Stimulated activated CD8-positive, alpha-beta memory T cell treated with anti-CD3 and anti-CD28 coated beads, Interleukin-15, amount 100 ng/mL, for 1 hour (primary cell): ENCODE measurements at places on chromosomes 3 and 15.
A peak's percentile ranks its signal among the peaks of the same experiment; 100 is the strongest.

GRCh38 chr15:66132251-66132816, 121.2 kb downstream of the MEGF11 start:
- DNase-seq = no peak

DNA sequence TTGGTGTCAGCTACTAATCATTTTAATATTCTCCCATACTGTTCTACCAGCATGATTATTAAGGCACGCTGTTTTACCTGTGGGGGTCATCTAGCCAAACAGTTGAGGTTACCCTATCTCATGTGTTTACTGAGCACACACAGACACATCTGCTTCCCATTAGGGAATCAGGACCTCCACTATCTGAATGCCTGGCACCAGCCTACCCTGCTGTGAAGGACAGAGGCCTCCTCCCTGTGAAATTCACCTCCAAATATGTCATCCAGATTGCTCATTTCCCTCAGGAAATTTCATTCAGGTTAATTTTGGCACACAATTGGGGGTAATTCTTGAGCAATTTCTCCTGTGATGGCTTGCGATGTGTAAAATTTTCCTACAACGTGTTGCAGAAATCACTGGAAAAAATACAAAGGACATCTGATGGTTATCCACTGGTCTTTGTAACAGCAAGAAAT, 155.6 kb upstream of the NR2E3 start:
- DNase-seq = no peak

- no peak for DNase-seq
Observed at GRCh38 chr3:140845882-140846281, 95.8 kb upstream of the SLC25A36 start.

- DNase-seq = no peak
Observed at GRCh38 chr3:30156586-30157498, 449.6 kb upstream of the TGFBR2 start.

GRCh38 chr15:99132122-99132521, 27.2 kb downstream of the SYNM start:
- DNase-seq = no peak

- no peak for DNase-seq
Observed at GRCh38 chr3:175274056-175274455, 414.9 kb downstream of the NAALADL2 start.

- DNase-seq = no peak
Observed at GRCh38 chr15:42891569-42891968, 29.0 kb downstream of the TTBK2 start.

GRCh38 chr3:2516762-2517441, 418.2 kb downstream of the CNTN4 start:
- no peak for DNase-seq

DNA sequence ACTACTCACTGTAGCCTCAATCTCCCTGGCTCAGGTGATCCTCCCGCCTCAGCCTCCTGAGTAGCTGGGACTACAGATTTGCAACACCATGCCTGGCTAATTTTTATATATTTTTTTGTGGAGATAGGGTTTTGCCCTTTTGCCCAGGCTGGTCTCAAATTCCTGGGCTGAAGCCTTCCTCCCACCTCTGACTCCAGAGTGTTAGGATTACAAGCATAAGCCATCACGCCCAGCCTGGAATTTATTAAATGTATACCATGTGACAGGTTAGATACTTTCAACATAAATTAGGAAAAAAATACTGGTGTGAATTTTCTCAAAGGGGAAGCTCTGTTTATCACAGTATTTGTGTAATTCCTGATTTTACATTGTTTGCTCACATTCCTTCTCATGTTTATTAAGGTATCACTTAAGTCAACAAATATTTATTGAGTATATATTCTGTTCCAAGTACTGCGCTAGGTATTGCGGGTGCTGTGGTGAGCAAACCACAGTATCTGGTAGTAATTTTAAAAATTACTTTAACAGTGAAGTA, 24.8 kb downstream of the PPP4R2 start:
- DNase-seq = no peak

DNA sequence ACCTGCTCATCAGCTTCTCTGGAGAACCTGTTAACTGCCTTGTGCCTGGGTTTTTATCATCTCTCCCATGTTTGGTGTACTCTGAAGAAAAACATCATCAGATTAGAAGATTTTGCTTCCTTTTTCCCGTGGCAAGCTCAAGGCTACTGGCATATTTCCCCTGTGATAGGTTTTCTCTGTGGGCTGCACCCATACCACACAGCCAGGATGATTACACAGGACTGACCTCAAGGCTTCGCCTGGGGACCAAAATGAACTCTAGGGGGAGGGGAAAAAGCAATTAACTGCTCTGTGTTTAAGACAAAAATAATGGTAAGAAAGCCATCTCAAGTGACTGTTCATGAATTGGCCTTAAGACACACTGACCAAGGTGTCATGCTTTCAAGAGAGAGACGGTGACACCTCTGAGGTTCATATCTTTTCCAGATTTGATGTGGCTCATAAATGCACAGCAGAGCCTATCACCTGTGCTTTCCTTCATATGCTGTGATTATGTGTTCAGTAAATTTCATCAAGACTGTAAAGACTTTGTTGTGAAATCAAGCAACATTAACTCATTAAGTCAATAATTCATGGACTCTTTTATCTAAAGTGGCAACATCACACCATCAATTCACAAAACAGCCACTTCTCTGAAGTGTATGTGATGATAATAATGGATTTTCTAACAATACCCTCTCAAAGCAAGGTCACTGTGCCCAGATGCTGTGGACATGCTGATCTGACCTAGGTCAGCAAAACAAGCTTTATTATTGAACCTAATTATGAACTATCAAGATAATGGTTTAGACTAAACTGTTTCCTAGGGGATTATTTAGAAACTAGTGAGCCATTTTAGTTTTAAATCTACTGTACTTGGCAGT, 427.9 kb downstream of the WDR72 start:
- no peak for DNase-seq

DNA sequence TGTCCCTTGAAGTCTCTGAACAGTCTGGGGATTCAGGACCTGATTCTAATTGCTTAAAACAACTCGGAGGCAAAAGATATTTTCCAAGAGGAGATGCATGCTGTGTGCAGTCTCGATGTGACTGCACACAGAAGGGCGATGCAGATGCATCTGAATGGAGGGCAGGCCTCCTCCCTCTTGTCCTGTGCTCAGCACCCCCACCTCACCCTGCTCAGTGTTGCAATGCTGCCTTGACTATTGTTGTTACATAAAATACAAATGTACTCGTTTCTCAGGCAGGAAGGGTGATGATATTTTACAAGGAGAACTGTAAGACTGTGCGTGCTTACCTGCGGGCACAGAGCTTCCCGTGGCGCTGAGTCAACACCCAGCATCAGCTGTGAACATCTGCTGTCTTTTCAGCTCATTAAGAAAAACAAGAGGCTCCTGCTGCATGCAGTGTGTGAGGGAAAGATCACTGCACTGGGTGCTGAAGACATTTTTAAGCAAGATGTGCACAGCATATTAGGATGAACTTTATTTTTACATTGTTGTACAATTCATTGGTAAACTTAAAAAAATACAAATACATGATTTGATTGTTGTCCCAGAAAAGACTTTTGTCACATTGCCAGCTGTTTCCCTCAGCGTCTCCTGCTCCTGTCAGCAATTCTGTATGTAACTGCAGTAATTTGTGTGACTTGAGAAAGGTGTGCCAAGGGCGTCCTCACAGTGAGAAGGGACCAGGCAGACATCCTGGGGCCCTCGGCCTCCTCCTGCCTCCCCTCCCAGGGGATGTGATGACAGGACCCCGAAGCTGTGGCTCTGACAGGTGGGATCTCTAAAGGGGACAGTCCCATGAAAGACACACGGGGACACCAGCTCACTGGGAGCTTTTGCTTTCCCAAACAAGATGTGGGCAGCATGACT, 56.3 kb upstream of the RPL32 start:
- no peak for DNase-seq

GRCh38 chr15:34984889-34985630, 3.0 kb downstream of the ZNF770 start:
- DNase-seq = no peak

DNA sequence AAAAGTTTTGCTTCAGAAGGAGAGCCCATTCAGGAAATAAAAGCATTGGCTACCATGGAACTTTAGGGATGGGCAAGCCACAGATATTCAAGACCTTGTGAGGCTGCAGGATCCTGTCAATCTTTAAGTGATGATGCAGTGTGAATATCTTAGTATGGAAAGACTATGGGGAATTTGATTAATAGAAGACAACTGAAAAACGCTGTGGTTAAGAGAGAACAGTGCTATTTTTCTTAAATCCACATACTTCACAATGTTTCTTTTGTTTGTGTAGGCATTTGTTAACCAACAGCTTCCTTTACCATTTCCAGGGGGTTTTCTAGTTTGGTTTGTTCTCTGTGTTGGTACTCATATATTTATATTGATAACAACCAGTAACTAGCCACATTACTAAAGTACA, 90.3 kb downstream of the TMEM212 start:
- DNase-seq = no peak

DNA sequence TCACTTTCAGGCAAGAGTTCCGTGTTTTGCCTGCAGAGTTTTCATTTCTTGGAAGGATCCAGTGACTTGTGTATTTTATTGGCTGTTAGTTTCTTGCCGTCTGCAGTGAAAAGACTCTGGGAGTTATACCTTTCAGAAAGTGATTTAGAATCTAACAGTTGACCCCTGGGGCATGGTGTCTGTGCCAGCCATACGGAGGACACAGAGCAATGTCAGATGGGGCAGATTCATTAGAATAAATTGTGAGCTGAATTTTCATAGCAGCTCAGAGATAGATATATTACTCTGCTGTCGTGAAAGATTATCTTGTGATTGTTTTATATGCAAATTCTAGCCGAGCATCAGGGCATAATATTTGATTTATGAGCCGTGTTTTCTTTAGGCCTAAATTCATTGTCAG, 131.6 kb downstream of the SV2B start:
- no peak for DNase-seq

GRCh38 chr3:131716007-131716406, 213.2 kb upstream of the MRPL3 start:
- DNase-seq = no peak

- no peak for DNase-seq
Observed at GRCh38 chr3:160676547-160677303, at the start of gene ARL14. Gene ARL14 (plus strand): TSS chr3:160677160. CDS start chr3:160677347, 187 bp downstream.

DNA sequence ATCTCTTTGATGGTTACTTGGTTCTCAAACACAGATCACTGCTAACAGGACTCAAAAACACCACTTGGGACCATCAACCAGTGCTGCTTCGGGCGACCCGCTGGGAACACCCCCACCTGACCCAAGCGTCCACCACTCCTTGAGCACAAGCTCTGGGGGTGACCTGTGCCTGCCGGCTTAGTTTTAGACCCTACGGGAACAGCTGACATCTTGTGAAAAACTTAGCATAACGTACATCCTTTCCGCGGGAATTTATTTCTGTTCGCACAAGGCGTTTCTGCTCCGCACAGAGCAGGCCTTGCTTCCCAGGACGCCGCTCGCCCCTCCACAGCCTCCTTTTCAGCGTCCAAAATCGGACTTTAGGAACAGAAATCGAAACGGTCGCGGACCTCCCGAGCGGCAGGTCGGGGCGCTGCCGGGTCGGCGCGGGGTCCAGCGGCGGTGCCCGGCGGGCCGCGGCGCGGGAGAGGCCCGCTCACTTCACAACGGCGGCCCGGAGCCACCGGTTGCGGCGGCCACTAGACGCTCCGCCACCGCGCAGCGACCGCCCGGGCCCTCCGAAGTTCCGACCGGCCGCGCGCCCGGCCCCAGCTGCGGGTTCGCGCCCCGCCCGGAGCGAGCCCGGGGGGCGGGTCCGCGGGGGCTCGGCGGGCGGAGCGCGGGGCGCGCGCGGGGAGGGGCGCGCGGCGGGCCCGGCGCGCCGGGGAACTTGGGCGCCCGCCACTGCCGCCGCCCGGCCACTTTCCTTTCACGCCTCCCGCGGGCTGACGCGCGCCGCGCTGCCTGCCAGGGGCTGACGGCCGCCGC, 959 bp downstream of the SFMBT1 start:
- DNase-seq = peak; percentile 10

DNA sequence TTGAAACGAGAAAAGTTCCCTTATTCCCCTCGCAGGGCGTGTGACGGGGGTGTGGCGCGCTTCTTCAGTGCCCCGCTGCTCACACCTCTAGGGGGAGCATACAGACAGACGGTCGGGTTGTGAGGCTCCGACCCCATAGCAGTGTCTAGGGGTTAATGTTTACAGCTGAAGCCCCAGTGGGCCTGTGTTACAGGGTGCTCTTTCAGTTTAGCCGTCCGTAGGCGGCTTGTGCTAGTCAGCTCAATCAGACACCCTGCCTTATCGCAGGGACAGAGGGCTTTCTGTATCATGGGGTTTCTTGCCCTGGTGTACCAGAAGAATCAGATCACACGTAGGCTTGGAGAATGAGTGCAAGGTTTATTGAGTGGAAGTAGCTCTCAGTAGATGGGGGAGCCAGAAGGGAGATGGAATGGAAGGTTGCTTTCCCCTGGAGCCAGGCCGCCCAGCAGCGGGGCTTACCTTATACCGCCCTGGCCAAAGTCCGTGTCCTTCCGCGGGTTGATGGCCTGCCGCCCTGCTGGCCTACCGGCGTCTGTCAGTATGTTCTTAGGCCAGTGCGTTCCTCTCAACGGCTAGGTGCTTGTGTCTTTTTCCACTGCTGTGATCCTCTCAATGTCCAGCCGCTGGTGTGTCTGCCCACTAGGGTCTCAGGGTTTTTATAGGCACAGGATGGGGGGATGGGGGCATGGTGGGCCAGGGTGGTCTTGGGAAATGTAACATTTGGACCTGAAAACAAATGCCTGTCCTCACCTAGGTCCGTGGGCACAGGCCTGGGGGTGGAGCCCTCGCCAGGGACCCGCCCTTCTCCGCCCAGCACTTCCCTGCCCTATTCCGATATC, 32.2 kb upstream of the ACP3 start:
- no peak for DNase-seq

- no peak for DNase-seq
Observed at GRCh38 chr15:48896869-48897814, 19.2 kb downstream of the EID1 start.

- no peak for DNase-seq
Observed at GRCh38 chr3:46400000-46400734, 6.7 kb downstream of the CCR5AS start.

- DNase-seq = no peak
Observed at GRCh38 chr3:14522768-14523167, 17.4 kb downstream of the GRIP2 start.

DNA sequence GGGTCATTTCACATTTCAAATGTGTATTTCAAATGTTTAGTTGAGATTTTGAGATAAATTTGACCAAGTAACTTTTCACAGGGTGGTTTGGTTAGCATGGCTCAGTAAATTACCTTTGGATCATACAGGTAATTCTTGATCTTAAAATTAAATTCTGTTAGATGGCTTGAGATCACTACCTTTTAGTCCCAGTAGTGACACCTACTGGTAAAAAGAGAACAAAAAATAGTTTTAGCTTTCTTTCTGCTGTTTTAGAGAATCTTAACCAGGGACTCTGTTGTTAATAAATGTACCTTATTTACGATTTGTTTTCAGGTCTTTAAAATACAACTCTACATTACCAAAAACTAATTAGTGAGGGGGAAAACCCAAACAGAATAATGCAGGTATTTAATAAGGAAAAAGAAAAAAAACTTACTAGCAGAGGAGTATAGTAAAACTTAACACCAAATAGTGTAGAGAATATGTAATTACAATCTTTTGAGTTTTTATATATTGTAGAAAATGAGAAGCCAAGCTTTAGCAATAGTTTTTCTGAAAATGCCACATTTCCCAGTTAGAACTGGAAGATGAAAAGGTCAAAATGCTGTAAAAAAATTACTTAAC, 620.3 kb upstream of the AGTR1 start:
- no peak for DNase-seq
